Fibroblast of skin of scalp (primary cell): ENCODE measurements at places on chromosomes 2 and 18.
A peak's percentile ranks its signal among the peaks of the same experiment; 100 is the strongest.

- no peak for DNase-seq
These were observed 303.1 kb upstream of the VWC2L start for GRCh38 chr2:214107726-214108125.

DNA sequence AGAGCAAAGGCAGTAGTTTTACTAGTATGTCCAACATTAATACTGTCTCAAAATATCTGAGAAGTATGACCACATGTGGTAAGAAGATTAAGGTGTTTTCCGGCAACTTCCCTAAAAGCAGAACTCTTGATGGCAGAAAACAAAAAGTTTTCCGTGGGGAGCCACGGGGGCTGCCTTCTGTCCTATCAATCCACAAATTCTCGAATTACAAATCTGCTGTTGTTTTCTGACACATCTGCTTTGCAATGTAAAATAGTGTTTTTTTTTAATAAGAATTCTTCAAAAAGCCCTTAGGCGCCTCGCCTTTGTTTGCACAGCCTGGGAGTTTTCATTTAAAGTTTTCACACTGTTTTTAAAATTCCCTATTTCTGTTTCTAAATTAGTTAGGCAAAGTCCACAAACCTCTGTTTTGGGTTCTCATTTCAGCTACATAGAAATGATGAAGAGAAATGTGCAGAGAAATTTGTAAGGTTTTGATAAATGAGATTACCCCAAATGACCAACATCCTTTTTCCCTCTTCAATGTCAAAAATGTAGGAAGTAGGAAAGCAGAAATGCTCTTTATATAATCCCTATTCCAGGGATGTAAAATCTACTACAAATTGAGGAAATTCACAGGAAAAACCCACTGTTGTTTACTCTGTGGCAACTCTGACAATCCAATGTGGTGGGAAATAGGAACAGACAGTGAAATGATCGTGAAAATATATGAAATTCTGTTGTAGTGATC lies 385.8 kb downstream of the ZEB2 start:
- DNase-seq: no peak

DNA sequence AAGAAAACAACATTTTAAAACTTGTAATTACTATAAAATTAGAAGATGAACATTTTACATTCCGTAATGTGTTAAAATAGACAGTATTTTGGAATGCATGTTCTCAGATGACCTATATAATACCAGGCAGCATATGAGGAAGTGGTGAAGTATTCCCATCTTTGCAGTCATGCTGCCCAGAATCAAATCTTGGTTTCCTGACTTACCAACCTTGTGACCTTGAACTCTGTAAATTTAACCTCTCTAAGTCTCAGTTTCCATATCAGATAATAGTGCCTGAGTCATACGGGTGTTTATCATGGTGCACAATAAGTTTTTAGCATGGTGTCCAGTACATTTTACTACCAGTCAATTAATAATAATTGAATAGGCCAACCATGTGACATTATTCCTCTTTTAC lies 7.3 kb upstream of the GALM start:
- DNase-seq: no peak

DNA sequence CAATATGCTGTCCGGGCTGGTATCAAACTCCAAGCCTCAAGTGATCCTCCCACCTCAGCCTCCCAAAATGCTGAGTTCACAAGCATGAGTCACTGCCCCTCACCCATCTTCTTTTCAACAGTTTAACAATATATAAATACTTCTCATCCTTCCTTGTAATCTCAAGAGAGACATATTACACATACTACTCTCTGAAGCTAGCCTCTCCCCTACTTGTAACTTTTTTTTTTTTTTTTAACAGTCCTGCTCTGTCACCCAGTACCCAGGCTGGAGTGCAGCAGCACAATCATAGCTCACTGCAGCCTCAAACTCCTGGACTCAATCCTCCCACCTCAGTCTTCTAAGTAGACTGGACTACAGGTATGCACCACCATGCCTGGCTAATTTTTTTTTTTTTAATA lies 5.7 kb downstream of the GFPT1 start:
- peak; percentile 77 for DNase-seq

DNA sequence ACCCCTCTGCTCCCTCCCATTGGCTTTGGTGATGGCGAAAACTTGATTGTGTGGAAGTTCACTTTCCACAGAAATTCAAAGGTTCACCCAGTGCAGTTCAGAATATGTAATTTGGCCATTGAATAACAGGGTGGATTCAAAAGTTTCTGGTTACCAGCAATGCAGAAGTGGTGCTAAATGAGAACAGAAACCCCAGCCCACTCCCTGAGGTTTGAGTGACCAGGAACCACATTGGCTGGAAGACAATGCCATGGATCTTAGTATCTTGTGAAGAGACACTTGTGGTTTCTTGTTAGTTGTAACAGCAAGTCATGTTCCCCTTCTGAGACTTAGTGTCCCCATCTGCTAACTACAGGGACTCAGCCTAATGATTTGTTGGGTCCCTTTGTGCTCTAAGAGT lies 49.8 kb downstream of the QPCT start:
- DNase-seq: no peak

DNA sequence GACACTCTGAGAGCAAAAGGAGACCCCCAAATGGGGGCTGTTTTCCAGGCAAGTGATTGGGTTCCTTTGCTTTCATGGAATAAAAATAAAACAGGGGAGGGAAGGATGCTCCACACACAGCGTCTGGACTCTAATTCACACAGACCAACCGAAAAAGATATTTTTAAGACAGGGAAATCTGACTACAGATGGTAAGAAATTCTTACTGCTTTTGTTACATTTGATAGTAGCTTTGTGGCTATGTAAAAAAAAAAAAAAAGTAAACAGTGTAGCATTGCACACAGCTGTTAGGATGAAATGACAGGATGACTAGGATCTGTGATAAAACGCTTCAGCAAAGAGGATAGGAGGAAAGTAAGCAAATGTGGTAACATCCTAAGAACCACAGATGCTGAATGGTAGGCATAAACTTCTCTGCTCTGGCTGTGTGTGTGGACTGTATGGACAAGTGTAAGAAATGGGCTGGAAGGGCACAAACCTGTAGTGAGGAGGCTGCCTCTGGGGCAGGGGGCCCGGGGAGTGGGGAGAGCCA lies 207.6 kb downstream of the ANAPC1 start:
- no peak for DNase-seq

GRCh38 chr2:133523406-133523805 lies 44.9 kb downstream of the NCKAP5 start:
- no peak for DNase-seq

- DNase-seq: peak; percentile 14
These were observed 1.3 kb downstream of the ATL2 start for GRCh38 chr2:38375696-38376345.

DNA sequence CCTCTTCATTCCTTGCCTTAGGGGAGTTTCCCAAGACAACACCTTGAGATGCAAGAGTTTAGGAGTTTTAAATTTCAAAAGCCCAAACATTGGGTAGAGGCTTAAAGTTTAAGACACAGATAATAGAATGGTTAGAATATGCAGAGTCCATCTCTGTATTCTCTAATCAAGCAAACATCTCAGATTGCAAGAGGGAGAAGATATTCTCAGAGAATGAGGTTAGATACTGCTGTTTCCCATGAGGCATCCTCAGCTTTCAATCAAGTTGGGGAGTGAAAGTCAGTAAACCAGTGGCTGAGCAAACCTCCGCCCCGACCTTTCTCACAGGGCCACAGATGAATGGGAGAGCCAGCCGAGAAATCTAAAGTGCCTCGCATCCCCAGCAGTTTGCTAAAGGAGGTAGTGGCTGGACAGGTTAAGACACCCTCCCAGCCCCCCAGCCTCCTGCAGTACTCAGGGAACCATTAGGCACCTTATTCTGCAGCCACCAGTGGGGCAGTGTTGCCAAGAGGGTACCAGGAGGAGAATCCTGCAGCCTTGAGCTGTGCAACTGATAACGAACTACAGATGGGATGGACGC lies 30.0 kb downstream of the FBXO36 start:
- DNase-seq: no peak

- DNase-seq: no peak
These were observed 216.4 kb upstream of the MYT1L start for GRCh38 chr2:2547451-2547850.

DNA sequence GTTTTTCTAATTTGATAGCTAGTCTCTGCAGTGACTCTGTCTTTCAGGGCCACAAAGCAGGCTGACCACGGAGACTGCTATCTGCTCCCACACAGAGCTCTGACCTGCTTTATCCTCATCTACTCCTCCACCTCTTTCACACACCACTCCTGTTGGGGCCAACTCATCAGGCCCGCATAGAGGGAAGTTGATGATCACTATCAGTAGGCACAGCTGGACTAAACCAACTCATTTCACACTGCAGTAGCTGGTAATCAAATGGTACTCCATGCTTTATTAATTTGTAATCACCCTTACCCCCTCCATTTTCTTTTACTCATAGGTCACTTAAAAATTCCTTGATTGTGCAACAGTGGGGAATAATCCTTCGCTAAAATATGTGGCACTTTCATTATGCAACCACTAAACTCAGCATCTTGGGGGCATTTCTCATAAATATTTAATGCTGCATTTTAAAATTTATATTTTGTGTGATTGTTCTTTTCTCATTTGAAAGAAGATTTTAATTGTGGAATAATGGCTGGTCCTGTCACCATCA lies 249.8 kb upstream of the GCFC2 start:
- DNase-seq: no peak

DNA sequence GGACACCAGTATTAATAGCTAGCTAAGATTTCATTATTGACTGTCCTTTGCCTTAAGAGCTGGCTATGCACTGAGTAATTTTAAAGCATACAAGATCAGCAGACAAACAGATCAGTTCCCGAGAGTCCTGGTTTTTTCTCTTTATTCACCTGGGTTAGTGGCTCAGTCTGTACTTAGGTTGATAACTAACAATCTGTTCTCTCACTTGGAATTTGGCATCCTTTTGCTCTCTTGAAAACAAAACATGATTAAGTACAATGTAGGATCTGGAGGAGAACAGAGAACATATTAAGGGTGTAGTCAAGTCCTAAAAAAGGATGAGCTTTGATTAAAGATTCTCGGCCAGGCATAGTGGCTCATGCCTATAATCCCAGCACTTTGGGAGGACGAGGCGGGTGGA lies 16.6 kb downstream of the ARPC2 start:
- DNase-seq: no peak

DNA sequence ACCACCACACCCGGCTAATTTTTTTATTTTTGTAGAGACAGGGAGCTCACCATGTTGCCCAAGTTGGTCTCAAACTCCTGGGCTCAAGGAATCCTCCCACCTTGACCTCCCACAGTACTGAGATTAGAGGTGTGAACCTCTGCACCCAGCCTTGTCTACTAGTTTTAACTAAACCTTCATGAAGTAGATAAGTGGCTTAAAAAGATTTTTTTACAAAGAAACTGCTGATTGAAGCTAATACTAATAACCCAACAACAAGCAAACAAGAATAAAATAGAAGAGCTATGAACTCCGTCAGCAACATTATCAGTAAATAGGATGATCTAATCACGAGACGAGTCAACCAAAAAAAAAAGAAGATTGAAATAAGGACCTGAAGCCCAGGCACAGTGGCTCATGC lies 18.8 kb downstream of the NDUFB3 start:
- DNase-seq: no peak

GRCh38 chr2:19435815-19436214 lies 77.4 kb upstream of the OSR1 start:
- DNase-seq: peak; percentile 29

DNA sequence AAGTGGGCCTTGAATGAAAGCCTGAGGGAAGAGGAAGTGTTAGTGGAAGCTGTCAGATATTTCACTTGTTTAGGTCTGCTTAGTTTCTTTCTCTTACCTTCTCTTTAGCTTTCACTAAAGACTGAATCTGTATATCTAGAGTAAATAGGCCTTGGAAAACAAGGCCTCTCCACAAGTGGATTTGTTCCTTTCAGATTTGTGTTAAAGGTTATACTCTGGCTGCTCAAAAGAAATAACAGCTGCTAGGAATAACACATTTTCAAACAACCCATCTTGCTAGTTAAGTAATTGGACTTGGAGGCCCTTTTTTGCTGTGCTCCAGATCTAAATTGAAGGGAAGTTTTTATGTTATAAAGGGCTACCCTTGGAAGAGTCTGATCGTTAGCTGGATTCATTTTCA lies 236.3 kb downstream of the KIAA1328 start:
- DNase-seq: no peak

GRCh38 chr2:241121008-241121407 lies 18.9 kb upstream of the MTERF4 start:
- no peak for DNase-seq

- DNase-seq: no peak
These were observed 29.2 kb upstream of the ALLC start for GRCh38 chr2:3628800-3629199.

GRCh38 chr2:85800586-85800985 lies 46.8 kb downstream of the ATOH8 start:
- no peak for DNase-seq

DNA sequence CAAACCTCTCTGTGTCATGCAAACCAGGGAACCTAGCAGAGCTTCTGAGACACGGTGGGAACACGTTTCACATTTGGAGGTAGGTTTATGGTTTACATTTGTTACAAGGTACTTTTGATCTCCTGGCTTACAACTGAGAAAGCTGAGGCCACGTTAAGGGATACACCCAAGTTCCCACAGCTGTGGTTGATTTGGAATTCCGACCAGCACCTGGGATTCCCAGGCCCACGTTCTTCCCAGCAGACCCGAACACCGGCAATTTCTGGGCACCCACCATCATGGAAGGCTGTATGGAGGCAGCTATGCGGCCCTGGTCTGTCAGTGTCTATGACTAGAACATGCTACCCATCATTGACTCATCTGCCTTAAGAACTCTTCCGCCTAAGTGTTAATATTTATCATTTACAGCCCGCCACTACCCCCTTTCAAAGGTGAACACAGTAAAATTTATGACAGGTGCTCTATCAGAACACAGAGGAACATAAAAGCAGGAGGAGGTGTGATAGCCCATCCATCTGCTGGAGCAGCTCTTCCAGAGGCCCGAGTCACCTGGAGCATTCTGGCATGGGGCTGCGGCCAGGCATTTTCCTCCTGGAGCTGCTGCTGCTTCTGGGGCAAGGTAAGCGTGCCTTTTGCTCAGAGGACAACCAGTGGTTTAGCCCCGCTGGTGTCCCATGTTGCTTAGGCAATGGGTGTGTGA lies at the start of gene PLB1:
PLB1 (plus strand) TSS at position 510 of the 700 bp plus-strand sequence; CDS start at position 565, 55 bp downstream.
- DNase-seq: no peak

GRCh38 chr2:45024600-45025291 lies 15.5 kb upstream of the SIX2 start:
- DNase-seq: peak; percentile 92

DNA sequence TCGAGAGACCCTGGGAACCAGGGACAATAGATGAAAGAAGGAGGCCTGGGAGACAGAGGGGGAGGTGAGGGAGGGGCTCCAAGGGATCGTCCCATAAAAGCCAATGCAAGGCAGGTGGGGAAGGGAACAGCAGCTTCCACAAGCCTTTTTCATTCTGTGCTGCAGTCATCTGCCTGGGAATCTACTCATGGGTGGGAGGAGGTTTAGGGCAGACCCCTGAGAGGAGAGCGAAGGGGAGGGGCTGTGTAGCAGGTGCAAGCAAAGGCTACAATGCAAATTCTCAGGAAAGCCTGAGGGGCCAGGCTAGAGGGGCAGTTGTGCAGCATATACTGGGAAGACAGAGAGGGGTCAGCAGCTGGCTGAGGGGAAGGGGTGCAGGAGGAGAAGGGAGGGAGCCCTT lies 135.4 kb downstream of the SETBP1 start:
- DNase-seq: no peak
